SK-N-MC (cell line): ENCODE measurements at places on chromosomes 7 and 10.

- no peak for DNase-seq
Observed at GRCh38 chr10:33026422-33026821, 68.4 kb upstream of the ITGB1 start.

DNA sequence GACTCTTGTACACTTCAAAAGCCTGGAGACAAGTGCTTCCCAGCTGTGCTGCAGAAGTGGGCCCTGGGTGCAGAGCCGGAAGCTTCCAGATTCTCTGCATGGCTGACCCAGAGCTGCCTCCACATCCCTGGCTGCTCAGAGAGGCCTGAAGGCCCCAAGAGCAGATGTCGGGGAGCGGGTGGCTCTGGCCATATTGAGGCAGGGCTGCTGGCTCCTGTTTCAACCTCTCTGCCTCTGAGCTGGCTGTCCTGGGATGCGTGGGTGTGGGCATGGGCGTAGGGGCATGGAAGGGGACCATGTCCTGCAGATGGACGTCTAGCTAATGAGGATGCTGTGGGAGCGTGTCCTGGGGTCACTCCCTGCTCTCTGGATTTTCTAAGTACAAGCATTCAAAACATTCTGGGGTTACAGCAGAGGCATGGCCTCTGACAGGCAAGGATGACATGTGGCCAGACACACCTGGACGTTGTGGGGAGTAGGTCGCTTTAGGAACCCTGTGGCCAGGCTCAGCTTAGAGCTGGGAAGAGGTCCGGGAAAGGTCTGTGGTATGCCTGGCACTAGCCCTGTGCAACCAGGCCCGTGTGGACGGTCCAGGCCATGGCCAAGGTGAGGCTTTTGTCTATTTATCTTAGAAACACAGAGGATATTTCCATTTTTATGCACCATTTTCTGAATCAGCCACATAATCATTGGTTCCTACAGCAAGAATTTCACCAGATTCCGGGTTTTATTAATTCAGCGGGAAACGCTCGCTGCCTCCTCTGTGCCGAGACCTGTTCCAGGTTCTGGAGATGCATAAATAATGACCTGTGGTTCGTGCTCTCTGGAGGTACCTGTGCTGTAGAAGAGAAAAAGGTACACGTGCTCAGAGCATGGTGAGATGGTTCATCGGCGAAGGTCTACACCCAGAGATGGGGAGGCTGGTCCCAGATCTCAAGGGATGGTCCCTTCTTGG, 361.1 kb downstream of the GLRX3 start:
- DNase-seq = no peak

DNA sequence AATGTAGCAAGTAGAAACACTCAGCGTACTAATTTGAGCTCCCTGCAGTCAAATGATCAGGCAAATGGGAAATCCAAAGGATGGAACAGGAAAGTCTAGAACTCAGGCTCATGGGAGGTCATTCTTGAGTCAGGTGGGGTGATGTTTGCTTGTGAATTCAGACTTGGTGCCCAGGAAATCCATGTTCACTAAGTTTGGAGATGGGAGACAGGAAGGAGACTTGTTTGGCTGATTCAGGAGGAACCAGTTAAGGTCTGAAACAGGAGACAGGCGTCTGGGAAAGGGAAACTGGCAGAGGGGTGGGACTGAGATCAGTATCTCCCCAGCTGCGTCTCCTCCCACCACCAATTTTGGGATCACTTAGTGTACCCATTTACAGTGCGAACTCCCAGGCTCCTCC, 38.4 kb upstream of the ZNF438 start:
- no peak for DNase-seq

- no peak for DNase-seq
Observed at GRCh38 chr10:100705139-100705538, 40.2 kb upstream of the PAX2 start.

GRCh38 chr10:48452879-48453412, 146.5 kb downstream of the MAPK8 start:
- DNase-seq = no peak

- no peak for DNase-seq
Observed at GRCh38 chr10:132497861-132498561, 39.6 kb upstream of the INPP5A start.

GRCh38 chr7:630111-630511, 96.4 kb upstream of the DNAAF5 start:
- DNase-seq = no peak

DNA sequence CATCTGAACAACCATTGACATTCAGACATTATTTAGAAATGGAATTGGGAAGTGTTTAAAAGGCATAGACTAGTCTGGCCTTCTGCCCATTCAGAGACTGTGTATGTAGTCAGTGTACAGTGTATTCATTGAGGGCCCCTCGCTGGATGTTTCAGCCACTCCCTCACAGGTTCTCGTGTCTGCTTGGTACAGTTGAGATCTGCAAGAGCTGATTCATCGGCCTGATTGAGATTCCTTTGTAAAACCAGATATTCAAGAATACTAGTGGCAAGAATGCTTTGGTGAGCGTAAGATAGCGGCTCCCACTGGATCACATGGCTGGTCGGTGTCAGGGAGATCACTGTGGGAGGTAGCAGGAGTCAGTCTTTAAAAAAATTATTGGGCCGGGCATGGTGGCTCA, 119.5 kb downstream of the TCF7L2 start:
- DNase-seq = no peak

- no peak for DNase-seq
Observed at GRCh38 chr7:6628045-6628444, 9.1 kb upstream of the ZNF316 start.
